Epithelial cell of prostate (primary cell): ENCODE measurements at places on chromosomes 13 and 19.
A peak's percentile ranks its signal among the peaks of the same experiment; 100 is the strongest.

DNA sequence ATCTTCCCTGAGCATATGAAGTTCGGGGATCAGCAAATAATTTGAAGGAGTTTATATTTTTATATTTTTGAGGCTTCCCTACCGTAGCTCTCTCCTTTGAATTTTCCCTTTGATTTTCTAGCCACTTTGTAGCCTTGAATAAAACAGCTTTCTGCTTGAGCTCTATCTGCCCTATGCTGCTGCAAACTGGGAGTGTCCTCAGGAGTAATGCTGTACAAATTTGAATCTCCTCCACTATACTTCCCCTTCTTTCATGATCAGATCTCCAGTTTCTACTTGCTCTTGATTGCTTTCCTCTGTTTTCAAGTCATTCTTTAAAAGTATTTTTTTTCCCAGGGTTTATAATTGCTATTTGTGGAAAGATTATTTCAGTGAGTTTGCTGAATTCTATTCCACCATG is 14.6 kb downstream of the PDS5B start:
- no peak for DNase-seq

GRCh38 chr13:50334115-50334778 is 319.0 kb downstream of the KCNRG start:
- DNase-seq: no peak

- DNase-seq: no peak
Measured at GRCh38 chr13:51559946-51560735, 24.1 kb upstream of the WDFY2 start.

- DNase-seq: no peak
Measured at GRCh38 chr19:18251587-18252369, 22.5 kb downstream of the IQCN start.

- no peak for DNase-seq
Measured at GRCh38 chr13:21965095-21965494, 294.2 kb downstream of the FGF9 start.

DNA sequence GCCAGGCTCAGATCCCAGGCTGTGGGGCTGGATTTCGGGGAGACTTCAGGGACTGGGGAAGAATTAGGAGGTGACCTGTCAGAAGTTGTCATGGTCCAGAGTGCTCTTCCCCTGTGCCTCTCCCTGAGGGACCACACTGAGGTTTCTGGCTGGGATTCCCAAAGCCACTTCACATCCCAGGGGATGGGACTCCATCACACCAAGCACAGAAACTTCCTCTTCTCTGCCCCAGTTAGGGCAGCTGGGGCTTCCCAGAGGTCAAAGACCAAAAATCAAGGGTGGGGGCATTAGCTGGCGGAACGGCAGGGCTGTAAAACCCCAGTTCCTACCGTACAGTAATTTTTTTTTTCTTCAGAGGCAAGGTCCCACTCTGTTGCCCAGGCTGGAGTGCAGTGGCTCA is 7.4 kb downstream of the FCER2 start:
- DNase-seq: no peak

DNA sequence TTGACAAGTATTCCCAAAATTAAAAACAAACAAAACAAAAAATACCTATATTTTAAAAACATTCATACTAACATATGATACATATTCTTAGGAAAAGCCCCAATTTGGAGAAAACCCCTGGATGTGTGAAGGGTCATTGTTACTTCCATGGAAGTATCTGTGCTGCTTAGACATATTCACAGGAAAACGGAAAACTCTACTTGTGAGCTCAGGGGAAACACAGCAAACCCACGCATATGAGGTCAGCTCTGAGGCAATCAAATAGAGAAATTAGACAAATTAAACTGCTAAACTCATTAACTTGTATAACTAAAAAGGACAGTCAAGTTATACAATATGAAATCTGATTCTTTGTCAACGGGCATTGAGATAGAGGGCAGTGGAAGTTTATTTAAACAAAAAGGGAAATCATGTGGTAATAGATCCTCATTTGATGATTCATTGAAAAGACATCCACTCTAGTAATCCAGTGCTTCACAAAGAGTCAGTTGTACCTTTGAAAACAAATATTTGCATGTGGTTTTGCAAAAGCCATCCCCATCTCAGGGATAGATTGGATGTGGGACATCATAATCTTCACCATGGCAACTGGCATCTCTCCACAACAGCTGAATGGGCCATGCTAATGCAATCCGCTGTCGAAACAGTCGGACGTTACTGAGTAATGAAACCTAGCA is 423.4 kb downstream of the ITGBL1 start:
- peak; percentile 63 for DNase-seq

DNA sequence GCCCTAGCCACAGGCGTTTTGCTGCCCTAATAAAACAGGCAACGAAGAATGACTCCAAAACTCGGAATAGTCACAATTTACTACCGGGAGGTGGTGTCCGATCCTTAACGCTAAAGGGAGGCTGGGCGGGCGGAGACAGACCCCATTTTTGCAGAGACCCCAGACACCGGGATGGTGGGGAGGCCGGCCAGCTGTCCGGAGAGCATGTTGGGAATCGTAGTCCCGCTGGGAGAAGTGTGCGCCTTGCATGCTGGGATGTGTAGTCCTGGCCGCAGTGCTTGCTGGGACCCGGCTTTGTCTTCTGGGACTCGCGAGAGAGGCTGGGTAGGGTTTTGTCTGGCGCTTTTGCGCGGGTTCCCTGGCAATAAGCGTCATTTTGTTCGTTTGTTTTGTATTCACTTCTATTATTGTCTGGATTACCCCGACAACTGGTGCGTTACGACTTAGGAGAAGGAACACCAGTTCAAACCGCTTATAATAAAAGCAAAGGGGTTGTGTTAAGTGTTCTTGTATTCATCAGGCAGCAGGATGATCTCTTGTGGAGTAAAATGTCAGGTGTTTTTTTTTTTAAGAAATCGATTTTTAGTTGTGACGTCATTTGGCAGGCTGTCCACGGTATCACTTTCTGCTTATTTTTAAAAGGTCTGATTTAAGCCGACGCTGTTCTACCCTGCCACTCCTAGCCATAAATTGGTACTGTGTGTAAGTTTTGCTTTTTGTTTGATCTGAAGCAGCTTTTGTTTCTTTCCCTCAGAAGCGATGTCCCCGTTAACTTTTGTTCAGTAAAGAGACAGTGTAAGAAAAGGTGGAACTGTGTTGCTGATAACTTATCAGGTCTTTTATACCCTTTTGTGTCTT is 676 bp upstream of the HSPH1 start:
- peak; percentile 95 for DNase-seq

DNA sequence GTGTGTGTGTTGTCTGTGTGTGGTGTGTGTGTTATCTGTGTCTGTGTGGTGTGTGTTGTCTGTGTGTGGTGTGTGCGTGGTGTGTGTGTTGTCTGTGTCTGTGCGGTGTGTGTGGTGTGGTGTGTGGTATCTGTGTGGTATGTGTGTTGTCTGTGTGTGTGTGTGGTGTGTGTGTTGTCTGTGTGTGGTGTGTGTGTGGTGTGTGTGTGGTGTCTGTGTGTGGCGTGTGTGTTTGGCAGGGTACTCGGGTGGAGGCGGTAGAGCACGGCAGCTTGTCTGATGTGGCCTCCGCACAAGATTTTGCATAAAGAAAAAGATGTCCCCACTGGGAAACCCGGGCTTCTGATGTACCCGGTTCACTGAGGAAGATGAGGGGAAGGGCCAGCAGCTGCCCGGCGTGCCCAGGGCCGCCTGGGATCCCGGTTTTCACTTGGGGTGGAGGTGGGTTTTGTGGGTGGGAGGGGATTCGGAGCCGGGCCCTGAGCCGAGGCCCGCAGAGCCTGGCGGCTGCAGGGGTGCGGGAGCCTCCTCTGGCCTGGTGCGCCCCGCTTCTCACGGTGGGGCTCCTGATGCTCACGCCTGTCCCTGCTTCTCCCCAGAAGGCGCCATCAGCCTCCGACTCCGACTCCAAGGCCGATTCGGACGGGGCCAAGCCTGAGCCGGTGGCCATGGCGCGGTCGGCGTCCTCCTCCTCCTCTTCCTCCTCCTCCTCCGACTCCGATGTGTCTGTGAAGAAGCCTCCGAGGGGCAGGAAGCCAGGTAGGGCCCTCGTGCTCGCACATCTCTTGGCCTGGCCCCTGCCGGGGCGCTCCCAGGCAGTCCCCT is 21.2 kb downstream of the HDGFL2 start:
- DNase-seq: no peak

GRCh38 chr19:49155005-49155819 is at the start of gene HRC:
HRC (minus strand) TSS chr19:49155396; CDS start chr19:49155237, 159 bp downstream.
- no peak for DNase-seq

GRCh38 chr13:103107580-103107979 is 41.4 kb upstream of the SLC10A2 start:
- no peak for DNase-seq

- DNase-seq: no peak
Measured at GRCh38 chr19:8648240-8648639, 17.8 kb downstream of the NFILZ start.
